ENCODE measurements at places on chromosomes 12 and 14.

- DNase-seq: no peak
Measured at GRCh38 chr12:124650912-124651311, 83.5 kb upstream of the NCOR2 start.

GRCh38 chr12:71731439-71732356, 23.0 kb upstream of the RAB21 start:
- no peak for DNase-seq

GRCh38 chr12:103181366-103182152, 224.1 kb downstream of the ASCL1 start:
- no peak for DNase-seq

- DNase-seq: no peak
Measured at GRCh38 chr12:92471551-92471950, 231.2 kb upstream of the PLEKHG7 start.

DNA sequence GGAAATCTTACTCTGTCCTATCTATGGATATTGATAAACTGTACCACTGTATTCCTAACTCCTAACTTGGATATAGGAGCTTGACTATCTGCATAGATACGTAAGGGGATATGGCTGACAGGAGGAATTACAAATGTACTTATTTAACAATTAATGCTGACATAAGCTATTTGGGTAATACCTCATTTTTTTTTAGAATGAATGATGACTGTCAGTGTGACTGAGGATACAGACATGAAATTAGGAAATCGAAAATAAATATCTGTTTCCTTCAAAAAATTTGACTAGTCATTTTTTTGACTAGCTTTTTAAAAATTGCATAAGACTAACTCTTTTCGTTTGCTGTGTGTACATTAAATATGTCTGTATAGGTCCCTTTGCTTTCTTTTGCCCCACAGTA, 74.9 kb downstream of the PDE3A start:
- DNase-seq: no peak

- no peak for DNase-seq
Measured at GRCh38 chr12:114430306-114430705, 24.4 kb upstream of the TBX5 start.

- no peak for DNase-seq
Measured at GRCh38 chr12:77847060-77847541, 16.4 kb downstream of the NAV3 start.
